ENCODE measurements at places on chromosomes 4 and X.

DNA sequence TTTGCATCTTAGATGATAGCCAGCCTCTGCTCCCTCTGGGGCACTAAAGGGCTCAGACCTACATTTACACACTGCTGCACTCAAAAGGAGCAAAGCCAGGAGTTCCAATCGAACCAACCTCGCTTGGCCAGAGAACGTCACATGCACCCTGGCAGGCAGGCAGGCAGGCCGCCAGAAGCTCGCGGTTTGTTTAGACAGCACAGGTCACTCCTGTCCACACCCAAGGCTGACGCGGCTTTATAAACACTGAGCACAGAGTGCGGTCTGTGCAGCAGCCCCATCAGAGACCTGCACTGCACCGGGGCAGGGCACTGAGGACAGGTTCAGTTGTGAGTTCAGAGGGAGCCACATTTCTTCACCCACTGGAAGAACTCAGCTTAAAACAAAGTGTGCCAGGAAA, 143.9 kb downstream of the BCOR start:
- no peak for DNase-seq

DNA sequence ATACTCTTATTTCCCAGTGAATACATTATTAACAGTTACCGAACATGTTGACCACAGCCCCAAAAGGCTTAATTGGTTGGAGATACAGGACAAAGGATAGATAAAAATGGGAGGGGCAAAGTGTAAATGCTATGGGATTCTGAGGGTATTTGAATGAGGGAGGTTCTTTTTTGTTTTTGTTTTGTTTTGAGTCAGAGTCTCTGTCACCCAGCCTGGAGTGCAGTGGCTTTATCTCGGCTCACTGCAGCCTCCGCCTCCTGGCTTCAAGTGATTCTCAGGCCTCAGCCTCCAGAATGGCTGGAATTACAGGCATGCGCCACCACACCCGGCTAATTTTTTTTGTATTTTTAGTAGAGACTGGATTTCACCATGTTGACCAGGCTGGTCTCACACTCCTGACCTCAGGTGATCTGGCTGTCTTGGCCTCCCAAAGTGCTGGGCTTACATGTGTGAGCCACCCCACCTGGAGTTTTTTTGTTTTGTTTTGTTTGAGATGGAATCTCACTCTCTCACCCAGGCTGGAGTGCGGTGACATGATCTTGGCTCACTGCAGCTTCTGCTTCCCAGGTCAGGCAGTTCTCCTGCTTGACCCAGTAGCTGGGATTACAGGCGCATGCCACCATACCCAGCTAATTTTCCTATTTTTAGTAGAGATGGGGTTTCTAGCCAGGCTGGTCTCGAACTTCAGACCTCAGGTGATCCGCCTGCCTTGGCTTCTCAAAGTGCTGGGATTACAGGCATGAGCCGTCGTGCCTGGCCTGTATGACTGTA, 9.0 kb downstream of the UBE2K start:
- no peak for DNase-seq

GRCh38 chr4:159577241-159577640, 474.4 kb downstream of the RAPGEF2 start:
- DNase-seq = no peak

GRCh38 chr4:156820931-156821330, 150.7 kb downstream of the PDGFC start:
- DNase-seq = no peak

DNA sequence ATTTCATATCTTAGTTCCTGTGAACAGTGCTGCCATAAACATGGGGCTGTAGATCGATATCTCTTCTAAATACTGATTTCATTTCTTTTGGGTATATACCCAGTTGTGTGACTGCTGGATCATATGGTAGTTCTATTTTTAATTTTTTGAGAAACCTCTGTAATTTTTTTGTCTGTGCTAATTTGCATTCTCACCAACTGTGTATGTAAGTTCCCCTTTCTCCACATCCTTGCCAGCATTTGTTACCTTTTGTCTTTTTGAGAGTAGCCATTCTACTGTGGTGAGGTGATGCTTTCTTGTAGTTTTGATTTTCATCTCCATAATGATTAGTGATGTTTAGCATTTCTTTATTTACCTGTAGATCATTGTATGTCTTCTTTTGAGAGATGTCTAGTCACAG, 2086.5 kb upstream of the TENM3 start:
- no peak for DNase-seq

GRCh38 chr4:186227221-186227620, at the start of gene KLKB1:
KLKB1 (plus strand) TSS chr4:186227507; CDS start chr4:186228196, 689 bp downstream.
- no peak for DNase-seq

- DNase-seq = no peak
These were observed 20.6 kb upstream of the HPGDS start for GRCh38 chr4:94363136-94363655.

DNA sequence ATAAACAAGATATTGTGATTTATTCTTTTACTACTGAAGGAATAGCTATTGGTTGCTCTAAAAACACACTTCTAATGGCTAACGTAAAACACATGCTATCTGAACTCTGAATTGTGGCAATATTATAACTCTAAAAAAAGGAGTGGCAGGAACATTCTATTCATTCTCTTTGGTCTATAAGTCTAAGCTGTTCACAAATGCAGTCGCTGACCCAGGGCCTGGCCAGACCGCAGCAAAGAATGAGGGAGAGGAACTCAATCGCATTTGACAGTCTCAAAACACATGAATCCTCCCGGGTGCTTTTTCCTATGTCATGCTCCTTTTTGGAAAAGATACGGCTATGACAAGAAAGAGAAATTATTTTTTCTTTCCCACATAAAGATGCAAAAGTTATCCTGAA, 651.6 kb upstream of the PITX2 start:
- DNase-seq = no peak

- no peak for DNase-seq
These were observed 70.3 kb downstream of the WFS1 start for GRCh38 chr4:6339818-6340445.

DNA sequence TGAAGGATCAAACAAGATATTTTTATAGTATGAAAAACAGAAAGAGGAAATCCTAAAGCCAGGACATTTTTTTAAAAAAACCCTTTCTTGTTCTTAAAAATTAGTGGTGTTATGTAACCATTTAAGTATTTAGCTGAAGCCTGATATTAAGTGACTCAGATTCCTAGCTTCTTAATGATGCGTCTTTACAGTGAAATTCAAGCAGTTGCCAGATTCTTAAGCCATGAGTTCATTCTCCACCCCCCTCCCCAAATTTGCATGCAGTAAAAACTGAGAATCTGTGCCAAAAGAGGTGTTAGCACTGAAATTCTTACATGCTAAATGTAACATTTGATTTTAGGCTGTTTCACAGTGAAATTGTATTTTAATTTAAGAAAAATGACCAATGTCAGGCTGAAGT, 180.8 kb downstream of the RAPGEF2 start:
- no peak for DNase-seq

DNA sequence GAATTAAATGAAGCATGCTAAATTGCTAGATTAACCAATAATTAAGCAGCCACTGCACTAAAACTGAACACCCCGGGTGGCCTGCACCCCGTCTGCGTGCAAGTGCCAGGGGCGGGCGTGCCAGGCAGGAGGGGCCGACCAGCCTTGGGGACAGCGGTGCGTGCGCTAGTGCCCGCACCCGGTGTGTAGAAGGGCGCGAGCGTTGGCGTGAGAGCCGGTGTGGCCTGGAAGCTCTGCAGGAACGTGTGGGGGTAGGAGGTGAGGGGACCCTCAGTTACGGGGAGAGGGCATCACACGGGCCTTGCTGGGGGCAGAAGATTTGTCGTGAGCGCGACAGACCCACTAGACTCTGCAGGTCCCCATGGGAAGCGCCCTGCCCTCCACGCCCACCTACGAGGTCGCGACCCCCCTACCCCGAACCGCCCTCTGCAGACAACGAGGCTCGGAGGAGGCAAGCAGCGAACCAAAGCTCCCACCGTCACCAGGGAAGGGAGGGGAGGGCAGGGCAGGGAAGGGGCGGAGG, 105.8 kb downstream of the FAM53A start:
- DNase-seq = no peak

GRCh38 chr4:161320377-161320776, 843.4 kb downstream of the FSTL5 start:
- no peak for DNase-seq

DNA sequence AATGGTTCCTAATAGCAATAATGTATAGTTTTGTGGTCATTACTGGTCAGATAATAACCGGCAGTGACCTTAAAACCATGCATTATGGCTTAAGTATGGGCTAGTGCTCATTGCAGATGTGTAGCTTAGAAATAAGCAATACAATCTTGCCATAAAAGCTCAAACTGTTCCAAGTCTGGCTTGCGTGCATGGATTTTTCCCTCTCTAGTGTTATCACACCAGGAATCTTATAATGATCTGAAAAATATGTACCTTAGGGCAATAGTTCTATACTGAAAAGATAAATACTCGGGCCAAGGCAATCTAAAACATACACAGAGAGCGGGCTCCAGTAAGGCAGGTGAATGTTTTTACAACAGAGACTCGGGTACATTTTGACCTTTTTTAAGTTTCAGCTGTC, 157.8 kb downstream of the DHX15 start:
- DNase-seq = no peak

- DNase-seq = no peak
These were observed 9.9 kb downstream of the CPE start for GRCh38 chr4:165388756-165389155.

- DNase-seq = no peak
These were observed 78.2 kb downstream of the COL4A6 start for GRCh38 chrX:108359806-108360602.

DNA sequence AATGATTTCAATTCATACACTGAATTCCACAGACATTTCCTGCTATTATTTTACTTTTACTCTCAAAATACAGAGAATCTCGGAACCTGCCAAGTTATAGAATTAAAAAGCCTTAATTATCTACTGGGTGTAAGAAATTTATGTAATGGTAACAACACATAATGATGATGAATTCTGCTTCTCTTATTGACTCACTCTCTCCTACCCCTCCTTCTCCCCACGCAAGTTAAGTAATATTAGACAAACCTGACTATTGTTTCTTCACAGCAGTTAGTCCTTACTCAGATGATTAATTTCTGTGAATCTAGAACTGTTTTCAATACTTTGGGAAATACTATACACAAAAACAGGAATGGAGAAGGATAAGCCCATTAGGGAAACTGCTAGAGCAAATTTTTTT, 762.0 kb downstream of the CCSER1 start:
- DNase-seq = no peak

- DNase-seq = no peak
These were observed 29.9 kb downstream of the RNF175 start for GRCh38 chr4:153729895-153730294.

GRCh38 chr4:114136069-114136468, 156.6 kb upstream of the ARSJ start:
- no peak for DNase-seq
